ENCODE measurements at places on chromosomes 6 and 20.

DNA sequence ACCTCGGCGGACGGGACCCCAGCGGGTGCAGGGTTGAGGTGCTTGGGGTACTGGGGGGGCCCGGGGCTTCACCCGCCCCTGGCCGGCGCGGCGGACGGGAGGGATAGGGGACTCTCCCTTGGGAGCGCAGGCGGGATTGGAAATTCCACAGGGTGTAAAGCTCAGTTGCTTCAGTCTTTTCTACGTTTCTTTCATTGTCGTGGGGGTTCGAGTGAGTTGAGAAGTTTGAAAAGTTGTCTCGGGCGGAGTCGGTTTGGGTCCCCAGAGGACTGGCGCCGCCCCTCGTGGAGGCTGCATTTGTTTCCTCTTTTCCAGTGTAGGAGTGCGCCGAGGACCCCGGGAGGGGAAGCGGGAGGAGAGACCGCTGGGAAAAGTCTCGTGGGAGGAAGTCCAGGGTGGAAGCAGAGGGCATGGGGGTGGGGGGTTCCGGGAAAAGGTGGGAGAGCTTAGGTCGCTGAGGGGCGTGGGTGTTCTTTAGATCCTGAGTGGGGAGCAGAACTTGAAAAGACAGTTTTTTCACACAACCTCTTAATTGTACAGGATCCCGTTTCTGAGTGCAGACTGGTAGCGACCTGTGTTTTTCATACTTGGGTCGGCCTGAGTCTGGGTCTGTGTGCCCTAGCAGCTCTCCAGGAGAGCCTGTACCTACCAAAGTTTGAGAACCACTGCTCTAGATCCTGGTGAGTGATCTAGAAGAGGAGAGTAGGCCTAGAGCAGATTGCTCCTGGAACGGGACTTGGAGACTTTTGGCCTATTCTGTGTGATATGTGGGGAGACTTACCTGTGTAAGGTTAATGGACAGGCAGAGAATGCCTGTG is 495 bp downstream of the FAM83B start:
- no peak for DNase-seq

DNA sequence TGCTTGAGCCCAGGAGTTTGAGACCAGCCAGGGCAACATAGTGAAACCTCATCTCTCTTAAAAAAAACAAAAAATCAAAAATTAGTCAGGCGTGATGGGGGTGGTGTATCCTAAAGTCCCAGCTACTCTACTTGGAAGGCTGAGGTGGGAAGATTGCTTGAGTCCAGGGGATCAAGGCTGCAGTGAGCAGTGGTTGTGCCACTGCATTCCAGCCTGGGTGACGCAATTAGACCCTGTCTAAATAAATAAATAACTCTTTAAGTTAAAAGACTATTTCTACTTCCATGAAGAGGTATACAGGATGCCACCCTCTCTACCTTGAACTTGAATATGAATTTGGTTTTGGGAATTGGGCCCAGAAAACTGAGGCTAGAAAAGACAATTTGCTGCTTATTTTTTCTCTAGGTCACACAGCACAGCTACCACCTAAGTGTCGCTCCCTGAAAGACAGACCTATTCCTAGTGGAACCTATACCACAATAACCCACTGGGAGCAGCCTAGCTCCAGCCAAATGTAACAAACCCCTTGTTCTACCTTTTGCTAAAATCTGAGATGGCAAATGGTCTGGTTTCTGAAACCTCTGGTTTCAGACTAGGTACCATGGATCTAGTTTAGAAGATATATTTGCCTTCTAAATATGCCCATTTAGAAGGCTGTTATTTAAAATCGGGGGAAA is 35.2 kb downstream of the HMGCLL1 start:
- DNase-seq, result no peak

- no peak for DNase-seq
These were observed 123.0 kb downstream of the JARID2 start for GRCh38 chr6:15368873-15369272.

- no peak for DNase-seq
These were observed 94.1 kb downstream of the LRRC1 start for GRCh38 chr6:53888931-53889330.

DNA sequence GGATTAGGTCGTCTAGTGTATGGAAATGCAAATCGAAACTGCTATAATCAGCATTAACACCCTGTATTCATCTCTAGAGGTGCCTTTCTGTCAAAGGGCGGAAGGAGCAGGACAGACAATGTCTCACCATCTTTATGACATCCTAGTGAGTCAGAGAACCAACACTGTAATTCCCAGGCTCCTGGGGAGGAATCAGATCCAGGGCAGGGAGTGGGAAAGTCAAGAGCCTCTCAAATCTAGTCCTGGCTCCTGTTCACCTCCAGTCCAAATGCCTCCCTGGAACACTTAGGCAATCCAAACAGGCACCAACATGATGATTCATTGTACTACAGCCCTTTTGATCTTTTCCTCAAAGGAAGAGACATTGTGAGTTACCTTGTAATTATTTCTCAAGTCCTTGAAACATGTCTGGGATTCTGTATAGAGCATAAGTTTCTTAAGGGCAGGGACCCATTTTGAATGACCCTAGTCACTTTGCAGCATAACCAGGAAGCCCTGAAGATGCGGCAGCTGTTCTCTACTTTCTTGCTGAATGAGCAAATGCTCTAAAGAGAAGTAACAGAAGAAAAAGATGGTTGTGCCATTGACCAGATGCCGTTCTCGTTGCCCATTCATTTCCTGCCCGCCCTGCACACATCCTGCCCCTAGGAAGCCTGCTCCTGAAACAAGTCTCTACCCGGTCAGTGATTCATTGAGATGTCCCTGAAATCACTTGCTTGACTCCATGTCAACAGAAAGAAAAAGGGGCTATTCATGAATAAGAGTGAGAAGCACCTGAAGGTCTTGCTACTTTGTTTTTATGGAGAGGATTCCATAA is 112.8 kb upstream of the JARID2 start:
- DNase-seq, result no peak

DNA sequence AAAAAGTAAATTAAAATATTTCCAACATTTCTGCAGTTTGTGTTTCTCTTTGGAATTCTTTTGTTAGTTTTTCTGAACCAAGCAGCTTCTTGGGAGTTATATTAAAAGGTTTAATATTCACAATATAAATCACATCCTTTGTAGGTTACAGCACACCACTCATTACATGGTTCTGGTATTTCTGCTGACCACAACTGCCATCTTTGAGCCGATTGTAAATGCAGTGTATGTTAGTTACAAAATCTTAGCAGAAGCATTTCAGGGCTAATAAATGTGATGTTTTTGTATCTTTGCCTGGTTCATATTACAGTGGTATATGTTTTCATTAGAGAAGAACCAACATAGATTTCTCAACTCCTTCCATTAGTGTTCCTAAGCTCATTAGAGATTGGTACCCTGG is 19.1 kb upstream of the TSHZ2 start:
- no peak for DNase-seq

DNA sequence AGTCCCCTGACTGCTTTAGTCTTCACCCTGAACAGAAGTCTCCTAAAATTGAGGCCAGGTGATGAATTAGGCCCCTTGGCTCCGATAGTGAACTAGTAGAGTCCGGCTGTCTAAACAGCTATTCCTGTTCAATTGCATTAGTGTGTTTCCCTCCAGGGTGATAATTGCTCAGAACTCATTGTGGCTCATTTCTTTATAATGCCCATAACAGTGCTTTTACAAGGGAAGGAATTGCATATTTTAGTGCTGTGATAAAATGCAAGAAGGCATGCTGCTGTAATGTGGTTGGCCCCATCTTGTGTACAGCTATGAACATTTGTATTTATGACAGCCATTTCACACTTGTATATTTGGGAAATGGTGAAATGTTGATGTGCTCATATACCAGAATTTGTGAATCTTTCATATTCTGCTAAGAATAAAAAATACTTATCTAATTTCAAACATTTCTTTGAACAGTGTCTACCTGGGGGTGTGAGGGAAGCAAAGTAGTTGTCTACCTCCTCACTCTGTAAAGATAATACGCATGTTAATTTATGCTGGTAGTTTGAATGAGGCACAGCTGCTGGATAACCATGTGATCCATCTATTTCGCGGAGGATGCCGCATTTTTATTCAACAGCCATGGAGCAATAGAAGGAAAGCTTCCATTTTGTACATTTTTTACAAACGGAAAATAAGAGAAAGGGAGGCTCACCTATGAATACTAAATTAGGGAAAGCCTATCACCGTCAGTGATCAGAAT is 451.4 kb downstream of the NKAIN2 start:
- no peak for DNase-seq

DNA sequence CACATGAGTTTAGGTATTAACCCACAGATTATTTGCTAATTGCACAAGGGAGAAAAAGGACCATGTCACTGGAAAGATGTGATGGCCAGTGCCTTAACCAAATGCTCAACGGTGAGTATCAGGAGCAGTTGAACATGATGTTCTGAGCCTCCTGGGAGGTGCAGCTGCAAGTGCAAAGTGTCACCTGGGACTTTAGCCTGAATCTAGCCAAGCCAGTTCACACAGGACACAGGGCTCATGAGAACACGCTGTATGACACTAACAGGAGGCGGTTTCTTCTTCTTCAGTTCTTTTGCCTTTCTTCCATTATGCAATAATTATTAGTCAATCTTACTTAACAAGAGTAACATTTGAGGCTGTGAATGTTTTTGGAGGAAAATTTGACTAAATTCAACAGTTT is 225.3 kb downstream of the THBS2 start:
- no peak for DNase-seq

DNA sequence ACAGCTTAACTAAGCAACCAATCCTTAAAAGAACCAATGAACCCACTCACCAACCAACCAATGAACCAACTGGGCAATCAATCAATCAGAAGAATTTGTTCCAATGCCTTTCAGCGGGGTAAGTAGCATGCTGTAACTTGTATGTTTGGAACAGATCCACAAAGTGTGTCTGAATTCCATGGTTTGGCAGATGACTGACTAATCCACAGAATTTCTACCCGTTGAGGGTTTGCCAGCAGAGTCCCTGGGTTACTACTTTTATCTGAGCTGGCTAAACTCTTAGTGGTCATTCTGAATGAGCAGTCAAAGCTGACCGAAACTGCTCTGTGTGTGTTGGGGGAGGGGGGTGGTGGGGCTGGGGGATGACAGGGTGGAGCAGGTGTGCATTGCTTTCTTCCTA is 125.0 kb upstream of the JAG1 start:
- no peak for DNase-seq

GRCh38 chr6:2942914-2943563 is 28.3 kb downstream of the SERPINB6 start:
- DNase-seq, result no peak

DNA sequence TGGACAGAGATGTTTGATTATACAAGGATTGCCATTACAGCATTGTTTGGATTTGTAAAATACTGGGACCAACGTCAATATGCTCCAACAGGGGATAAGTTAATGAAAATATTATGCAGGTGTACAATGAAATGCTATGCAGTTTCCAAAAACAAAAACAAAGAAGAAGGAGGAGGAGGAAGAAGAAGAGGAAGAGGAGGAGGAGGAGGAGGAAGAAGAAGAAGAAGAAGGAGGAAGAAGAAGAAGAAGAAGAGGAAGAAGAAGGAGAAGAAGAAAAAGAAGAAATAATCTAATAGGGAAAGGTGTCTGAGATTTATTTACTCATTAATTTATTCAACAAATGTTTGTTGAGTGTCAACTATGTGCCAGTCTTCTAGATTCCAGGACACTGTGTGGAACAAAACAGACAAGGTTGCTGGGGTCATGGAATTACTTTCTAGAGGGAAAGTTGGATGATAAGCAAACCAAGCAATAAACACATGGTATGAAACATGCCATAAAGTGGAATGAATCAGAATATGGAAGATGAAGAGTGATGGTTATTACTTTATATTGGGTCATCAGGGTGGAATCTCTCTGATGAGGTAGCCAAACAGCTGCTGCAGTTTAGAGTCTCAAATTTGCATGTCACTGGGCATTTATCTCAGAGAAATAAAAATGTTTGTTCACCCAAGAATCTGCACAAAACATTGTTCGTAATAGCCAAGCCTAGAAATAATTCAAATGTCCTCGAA is 6.3 kb upstream of the TRIM27 start:
- no peak for DNase-seq

DNA sequence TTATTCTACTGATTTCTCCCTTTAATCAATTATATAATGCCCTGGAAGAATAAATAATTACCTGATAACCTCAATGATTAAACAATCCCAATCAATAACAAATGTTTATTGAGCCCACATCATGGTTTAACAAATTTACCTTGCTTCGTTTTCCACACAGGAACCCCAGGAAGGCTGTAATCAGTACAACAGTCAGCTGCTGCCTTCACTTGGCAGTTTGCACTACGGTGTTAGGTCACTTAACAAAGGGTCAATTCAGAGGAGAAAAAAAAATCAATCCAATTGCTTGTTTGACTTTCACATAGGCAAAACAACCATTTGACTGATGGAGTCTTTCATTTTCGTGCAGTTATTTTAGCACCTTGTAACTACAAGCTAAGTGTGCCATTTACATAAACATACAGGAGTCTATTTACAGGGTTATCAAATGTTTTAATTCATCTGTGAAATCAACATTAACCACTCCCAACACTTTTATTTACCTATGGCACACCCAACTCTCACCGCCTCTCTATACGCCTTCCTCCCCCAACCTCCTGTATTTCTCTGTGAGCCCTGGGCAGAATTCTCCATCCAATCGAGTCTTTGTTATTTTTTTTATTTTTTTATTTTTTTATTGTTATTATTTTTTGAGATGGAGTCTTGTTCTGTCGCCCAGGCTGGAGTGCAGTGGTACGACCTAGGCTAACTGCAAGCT is 140.4 kb upstream of the TAB2 start:
- DNase-seq, result no peak

GRCh38 chr20:21189761-21190523 is 64.1 kb downstream of the KIZ start:
- no peak for DNase-seq

- DNase-seq, result no peak
These were observed 90.6 kb downstream of the ERMARD start for GRCh38 chr6:169841907-169842606.

- DNase-seq, result no peak
These were observed 45.1 kb upstream of the EEF1A1 start for GRCh38 chr6:73565767-73566485.

GRCh38 chr6:56314683-56315523 is 67.5 kb upstream of the COL21A1 start:
- DNase-seq, result no peak

DNA sequence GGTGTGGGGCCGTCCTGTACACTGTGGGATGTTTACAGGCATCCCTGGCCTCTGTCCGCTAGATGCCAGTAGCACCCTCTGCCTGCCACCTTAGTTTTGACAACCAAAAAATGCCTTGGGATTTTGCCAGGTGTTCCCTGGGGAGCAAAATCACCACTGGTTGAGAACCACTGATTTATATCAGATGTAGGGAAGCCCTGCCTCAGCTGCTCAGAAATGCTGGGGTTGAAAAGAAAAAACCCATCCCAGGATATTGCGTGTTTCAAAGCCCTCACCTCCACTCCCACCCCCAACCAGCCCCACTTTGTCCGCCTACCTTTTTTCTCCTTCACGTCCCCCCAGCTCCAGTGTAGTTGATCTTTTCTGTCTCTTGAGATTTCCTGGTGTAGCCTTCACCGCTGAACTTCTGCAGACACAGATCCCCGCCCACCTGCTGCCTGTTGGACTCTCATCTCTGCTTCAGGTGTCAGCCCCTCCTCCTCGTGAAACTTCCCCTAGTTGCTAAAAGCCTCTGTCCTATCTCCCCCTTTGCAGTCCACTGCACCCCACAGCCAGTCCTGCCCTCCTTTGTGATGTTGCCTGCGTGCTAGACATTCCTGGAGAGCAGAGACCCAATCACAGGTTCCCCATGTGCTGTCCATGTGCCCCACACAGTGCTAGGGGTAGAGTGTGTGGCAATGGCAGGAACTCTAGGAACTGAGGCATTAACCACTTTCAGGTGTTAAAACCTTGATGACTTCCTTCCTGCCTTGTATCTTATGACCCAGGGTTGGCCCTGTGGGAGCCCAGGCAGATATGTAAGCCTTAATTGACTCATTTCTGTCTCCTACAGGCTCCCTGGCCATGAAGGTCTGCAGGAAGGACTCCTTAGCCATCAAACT is 98.9 kb downstream of the TBC1D7 start:
- no peak for DNase-seq
